Skin of body (tissue), 3 donors: ENCODE measurements at places on chromosomes 7 and 10.

- DNase-seq: no peak
Observed at GRCh38 chr7:11237742-11238141, 264.1 kb downstream of the PHF14 start.

DNA sequence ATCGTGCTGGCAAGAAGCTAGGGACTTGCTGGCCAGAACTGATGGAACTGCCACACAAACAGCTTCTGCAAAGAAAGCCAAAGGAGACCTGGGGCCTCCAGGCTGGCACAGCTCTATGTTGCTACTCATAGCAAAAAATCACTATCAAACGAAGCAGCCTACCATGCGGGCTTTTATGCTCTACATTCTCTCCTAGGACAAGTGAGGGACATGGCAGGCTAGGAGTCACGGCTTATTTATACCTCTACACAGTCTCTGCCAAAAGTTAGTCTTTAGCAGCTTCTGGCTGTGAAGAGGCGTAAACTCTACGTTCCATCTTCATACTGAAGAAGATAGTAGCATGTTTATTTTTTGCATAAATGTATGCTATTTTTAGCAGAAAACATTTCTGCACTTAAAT, 35.4 kb downstream of the CDCA7L start:
- DNase-seq: no peak

GRCh38 chr10:14687340-14687739, 87.4 kb downstream of the FAM107B start:
- DNase-seq: no peak

- no peak for DNase-seq
Observed at GRCh38 chr10:129756912-129757901, 206.9 kb downstream of the EBF3 start.

DNA sequence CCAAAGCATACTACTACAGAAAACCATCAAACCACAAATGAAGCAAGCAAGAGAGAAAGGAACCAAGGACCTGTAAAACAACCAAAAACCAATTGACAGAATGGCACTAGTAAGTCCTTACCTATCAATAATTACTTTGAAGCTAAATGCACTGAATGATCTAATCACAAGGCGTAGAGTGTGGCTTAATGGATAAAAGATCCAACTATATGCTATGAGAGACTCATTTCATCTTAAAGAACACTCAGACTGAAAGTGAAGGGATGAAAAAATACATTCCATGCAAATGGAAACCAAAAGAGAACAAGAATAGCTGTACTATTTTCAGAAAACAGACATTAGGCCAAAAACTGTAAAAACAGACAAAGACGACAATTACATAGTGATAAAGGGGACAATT, 70.7 kb downstream of the CRPPA start:
- no peak for DNase-seq

GRCh38 chr10:4189281-4189680, 404.3 kb upstream of the KLF6 start:
- DNase-seq: peak; percentile 50

DNA sequence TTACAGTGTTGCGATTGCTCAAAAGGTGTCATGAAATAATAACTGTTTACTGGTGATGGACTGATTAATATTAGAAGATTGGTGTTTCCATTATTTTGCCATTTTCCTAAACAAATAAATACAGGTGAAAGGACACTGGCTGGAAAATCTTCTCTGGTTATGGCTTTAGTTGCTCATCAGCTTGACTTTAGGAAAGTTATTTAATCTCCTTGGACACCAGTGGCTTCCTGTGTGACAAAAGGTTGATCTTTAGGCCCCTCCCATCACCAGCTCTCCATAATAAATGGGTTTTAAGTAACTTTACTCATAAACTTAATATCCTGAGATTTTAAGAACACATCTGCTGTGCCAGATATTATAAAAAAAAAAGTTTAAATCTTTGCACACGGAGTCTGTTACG, 737 bp downstream of the CABCOCO1 start:
- no peak for DNase-seq

- no peak for DNase-seq
Observed at GRCh38 chr10:4943821-4944220, 19.4 kb upstream of the AKR1C1 start.

GRCh38 chr7:91326516-91327199, 62.4 kb downstream of the FZD1 start:
- DNase-seq: no peak

DNA sequence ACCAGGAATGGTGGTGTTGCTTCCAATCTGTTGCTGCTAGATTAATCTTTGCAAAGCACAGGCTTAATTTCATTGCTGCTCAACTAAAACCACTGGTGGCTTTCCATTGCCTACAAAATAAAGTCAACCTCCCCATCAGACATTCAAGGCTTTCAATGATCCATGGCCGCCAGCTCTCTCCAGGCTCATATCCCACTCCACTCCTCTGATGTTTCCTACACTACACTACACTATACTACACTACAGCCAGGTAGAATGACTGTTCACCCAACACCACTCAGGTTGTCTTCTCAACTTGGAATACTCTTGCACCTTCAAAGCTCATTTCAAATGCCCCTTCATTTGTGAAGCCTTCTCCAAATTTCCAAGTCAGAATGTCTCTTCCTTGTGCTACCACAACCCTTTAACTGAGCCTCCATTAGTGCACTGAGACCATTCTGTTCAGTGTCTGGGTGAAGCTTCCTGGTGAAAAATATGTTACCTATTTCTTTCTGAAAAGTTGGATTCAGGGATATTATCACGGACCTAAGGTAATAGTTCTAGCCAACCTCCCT, 35.5 kb upstream of the CC2D2B start:
- DNase-seq: no peak

- DNase-seq: peak; percentile 14
Observed at GRCh38 chr7:93044147-93044810, 73.5 kb downstream of the SAMD9 start.

GRCh38 chr10:3464760-3465405, 292.3 kb upstream of the PITRM1 start:
- no peak for DNase-seq

GRCh38 chr10:70549962-70550458, 52.5 kb downstream of the PRF1 start:
- peak; percentile 57 for DNase-seq

- no peak for DNase-seq
Observed at GRCh38 chr7:24866004-24866615, 108.8 kb upstream of the GSDME start.

- no peak for DNase-seq
Observed at GRCh38 chr10:132101529-132101928, 35.8 kb downstream of the JAKMIP3 start.

GRCh38 chr10:69092959-69093850, 5.3 kb downstream of the SRGN start:
- peak; percentile 34 for DNase-seq

GRCh38 chr7:1142051-1142635, 17.9 kb downstream of the ZFAND2A start:
- DNase-seq: no peak

GRCh38 chr10:127048630-127049029, 143.4 kb downstream of the DOCK1 start:
- DNase-seq: peak; percentile 51

GRCh38 chr7:18890885-18891621, 226.4 kb downstream of the TWIST1 start:
- no peak for DNase-seq

DNA sequence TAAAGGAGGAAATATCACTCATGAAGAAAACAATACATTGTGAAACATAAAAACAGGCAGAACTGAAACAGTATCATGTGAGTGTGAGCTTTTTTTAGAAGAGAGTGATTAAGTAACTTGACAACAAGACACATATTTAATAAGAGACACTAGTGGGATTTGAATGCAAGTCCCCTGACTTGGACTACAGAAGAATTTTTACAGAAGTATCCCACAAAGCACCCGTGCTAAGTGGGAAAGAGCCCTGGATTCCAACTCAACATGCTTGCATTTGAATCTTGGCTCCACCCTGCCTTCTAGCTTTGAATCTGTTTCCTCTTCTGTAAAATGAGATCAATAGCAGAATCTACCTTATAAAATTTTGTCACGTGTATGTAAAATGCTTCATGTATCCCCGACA, 166.2 kb downstream of the ZNF365 start:
- DNase-seq: no peak

DNA sequence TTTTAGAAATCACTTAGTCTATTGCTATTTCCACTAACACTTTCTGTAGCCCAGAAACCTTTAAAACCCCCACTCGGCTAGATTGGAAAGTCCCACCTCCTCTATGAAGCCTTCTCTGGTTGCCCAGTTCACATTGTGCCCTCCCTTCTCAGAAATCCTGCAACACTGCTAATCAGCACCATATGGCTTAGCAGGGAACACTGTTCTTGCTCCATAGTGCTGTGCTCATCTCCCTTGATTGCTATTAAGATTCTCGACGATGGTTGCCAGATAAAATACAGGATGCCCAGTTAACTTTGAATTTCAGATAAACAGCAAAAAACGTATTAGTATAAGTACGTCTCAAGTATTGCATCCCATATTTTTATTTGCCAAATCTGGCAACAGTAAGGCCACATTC, 40.1 kb upstream of the XPNPEP1 start:
- peak; percentile 61 for DNase-seq

DNA sequence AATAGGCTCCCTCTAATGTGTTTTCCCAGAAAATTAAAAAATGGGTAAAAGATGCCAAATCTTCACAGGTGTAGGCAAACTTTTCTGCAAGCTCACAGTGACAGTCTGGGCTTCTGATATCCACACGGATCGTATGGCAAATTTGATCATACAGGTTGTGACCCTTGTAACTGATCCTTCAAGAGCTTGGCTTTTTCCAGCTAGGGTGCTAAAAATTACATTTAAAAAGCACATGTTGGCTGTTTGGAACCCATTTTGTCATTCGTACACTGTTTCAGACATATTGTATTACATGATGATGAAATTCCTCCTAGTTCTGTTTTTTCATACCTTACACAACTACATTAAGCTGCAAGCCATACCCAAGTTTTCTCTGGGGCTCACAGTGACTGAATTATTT, 138.7 kb downstream of the GFRA1 start:
- DNase-seq: no peak

- DNase-seq: no peak
Observed at GRCh38 chr10:117184296-117184695, 13.0 kb upstream of the KCNK18 start.

DNA sequence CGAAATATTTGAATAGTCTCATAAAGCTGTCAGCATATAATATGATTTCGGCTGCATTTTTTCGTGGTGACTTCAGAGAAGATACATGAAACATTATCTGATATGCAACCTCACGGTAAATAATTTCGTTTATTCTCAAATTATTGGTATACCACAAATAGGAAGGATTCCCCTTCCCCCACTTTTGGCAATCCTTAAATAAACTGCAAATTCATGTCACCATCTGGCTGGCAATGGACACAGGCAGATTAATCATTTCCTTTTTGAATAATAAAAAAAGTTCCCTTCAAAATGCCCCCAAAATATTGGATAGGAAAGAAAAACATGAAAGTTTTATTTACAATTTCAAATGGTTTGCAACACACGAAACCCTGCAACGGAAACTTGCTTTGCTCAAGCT, 234.5 kb upstream of the MEOX2 start:
- DNase-seq: no peak

DNA sequence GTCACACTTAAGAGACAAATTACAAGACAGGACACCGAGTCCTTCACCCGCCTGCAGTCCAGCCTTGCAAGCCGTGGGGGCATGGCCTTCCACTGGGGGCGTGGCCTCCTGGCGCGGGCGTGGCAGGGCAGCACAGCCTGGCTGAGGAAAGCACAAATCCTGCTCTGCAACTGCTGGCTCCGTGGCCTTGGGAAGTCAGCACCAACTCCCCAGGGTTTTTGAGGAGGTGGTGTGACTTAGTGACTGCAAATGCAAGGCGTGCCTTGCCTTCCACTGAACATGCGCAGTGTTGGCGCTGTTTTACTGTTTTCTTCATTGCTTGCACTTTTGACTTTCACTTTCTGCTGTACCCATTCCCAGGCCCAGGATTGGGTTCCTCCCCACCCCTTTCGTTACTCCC, 12.9 kb upstream of the BMS1 start:
- DNase-seq: no peak

GRCh38 chr10:99540306-99540656, 7.5 kb downstream of the NKX2-3 start:
- DNase-seq: no peak

DNA sequence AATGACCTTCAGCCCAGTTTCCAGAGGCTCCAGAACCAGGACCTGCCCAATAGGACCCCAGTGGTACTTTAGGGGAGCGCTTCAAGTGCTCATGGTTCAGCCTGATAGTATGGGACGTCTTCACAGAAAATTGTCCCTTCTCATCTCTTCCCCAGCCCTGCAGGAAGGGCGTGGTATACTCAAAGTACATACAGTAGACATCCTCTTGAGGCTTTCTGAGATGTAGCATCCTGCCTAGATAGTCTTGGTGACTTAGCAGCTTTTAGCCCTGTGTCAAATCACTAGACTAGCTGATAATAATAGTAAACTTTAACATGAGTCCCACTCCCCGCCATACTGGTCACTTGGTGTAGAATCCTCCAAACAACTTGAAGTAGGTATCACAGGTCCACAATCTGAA, 193.2 kb downstream of the CYP26A1 start:
- DNase-seq: no peak

GRCh38 chr7:106283831-106284713, 711 bp downstream of the NAMPT start:
- DNase-seq: peak; percentile 34

- DNase-seq: peak; percentile 57
Observed at GRCh38 chr10:122495406-122496340, 34.3 kb downstream of the HTRA1 start.

GRCh38 chr7:124662937-124663336, 102.7 kb downstream of the GPR37 start:
- DNase-seq: no peak
